Adrenal gland (tissue), 19 donors: ENCODE measurements at places on chromosomes 2 and 18. TPM values are rescaled to one million over a fixed set of nuclear protein-coding genes. Genes with fewer than 3 reads are reported as not detected.

- H3K4me1 ChIP-seq = no peaks in the 10 kb centered on the region
- DNase-seq = peak; percentile 35
- H3K27me3 ChIP-seq = no peaks in the 10 kb centered on the region
These were observed 30.9 kb upstream of the SERPINB12 start for GRCh38 chr18:63511285-63511684.

DNA sequence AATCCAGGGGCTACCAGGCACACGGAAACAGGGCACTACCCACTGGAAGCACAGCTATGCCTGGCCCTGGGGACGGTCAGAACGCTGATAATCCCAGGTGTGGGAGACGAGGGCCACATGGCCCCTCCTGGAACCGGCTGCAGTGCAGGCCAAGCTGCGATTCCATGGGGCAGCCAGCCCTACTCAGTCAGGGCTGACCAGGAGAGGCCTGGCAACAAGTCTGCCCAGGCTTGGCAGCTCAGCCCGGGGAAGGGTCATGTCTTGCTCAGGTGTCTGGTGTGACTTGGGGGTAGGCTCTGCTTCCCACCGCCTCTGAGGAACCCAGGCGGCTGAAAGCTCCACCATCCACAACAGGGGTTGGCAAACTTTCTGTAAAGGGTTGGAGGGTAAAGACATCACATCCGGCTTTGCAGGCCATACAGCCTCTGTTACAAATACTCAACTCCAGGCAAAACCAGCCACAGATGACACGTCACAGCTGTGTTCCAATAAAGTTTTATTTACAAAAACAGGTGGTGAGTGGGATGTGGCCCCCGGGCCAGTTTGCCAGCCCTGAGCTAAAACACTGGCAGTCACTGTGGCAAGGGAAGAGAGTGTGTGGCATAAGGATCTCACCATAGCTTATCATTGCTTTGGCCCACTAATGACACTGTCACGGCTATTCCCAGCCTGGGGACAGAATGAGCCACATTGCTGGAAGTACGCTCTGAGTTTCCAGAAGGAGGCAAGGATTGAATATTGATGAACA is 85.2 kb downstream of the NDUFA10 start:
- no peaks in the 10 kb centered on the region for H3K27me3 ChIP-seq
- no peak overlapping the region for H3K27ac ChIP-seq
- H3K4me1 ChIP-seq = no peaks in the 10 kb centered on the region
- DNase-seq = no peak
- H3K4me3 ChIP-seq = no peak overlapping the region

GRCh38 chr2:225411452-225411851 is 11.9 kb downstream of the NYAP2 start:
- H3K27ac ChIP-seq = no peak overlapping the region
- no peak for DNase-seq
- no peaks in the 10 kb centered on the region for H3K36me3 ChIP-seq
- no peaks in the 10 kb centered on the region for H3K4me1 ChIP-seq
- no peak overlapping the region for H3K4me3 ChIP-seq

DNA sequence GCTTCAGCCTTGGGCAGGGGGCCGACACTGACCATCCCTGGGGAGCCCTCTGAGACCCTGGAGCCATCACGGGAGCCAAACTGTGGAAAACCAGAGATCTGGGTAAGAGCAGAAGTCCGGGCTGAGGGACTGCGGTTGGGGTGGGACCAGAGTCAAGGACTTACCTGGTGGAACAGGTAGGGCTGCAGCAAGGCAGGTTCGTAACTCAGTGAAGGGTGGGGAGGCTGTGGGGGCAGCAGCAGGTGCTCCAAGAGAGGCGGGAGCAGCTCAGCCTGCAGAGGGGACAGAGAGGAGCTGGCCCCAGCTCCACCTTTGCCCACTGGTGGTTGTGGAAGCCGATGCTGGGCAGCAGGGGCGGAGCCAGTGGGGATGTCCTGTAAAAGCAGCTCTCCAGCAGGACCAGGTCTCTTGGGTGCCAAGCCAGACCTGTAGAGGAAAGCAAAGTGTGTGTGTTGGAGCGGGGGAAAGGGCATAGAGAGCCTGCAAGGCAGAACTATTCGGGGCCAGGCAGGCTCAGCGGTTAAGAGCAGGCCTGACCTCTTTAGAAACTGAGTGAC is 6.7 kb downstream of the PTPRN start:
- H3K27me3 ChIP-seq = no peaks in the 10 kb centered on the region
- H3K4me3 ChIP-seq = no peak overlapping the region
- H3K36me3 ChIP-seq = no peaks in the 10 kb centered on the region

Gene POU3F3
- polyA plus RNA-seq = 0.03 TPM

GRCh38 chr2:120369250-120369649 is 23.3 kb downstream of the INHBB start:
- H3K4me3 ChIP-seq = no peak overlapping the region
- no peak overlapping the region for H3K27ac ChIP-seq
- no peak for DNase-seq
- no peaks in the 10 kb centered on the region for H3K27me3 ChIP-seq
- H3K4me1 ChIP-seq = no peaks in the 10 kb centered on the region

- H3K27me3 ChIP-seq = no peaks in the 10 kb centered on the region
- DNase-seq = no peak
- H3K27ac ChIP-seq = no peak overlapping the region
- H3K4me1 ChIP-seq = no peaks in the 10 kb centered on the region
These were observed 37.7 kb downstream of the BCL11A start for GRCh38 chr2:60515721-60516226.

Gene STK16
- 27.1 TPM for polyA plus RNA-seq

DNA sequence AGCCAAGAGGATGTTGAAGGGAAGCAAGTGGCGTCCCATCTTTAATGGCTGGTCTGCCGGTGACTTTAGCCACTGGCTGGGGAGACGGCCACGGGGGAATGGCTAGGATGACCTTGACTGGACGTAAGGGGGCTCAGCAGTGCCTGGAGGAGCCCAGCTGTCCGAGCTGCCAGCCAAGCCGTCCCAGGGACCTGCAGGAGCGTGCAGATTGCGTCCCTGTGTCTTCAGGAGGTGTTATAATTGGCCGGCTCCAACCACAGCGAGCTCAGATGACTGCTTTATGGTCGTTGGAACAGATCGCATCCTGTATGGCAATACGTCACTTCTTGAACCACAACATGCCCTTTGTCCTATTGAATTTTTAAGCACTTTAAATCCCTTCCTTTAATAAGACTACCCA is 204.6 kb downstream of the EIPR1 start:
- H3K36me3 ChIP-seq = no peaks in the 10 kb centered on the region
- H3K27ac ChIP-seq = no peak overlapping the region
- H3K4me1 ChIP-seq = no peaks in the 10 kb centered on the region
- H3K4me3 ChIP-seq = no peak overlapping the region
- no peaks in the 10 kb centered on the region for H3K27me3 ChIP-seq

DNA sequence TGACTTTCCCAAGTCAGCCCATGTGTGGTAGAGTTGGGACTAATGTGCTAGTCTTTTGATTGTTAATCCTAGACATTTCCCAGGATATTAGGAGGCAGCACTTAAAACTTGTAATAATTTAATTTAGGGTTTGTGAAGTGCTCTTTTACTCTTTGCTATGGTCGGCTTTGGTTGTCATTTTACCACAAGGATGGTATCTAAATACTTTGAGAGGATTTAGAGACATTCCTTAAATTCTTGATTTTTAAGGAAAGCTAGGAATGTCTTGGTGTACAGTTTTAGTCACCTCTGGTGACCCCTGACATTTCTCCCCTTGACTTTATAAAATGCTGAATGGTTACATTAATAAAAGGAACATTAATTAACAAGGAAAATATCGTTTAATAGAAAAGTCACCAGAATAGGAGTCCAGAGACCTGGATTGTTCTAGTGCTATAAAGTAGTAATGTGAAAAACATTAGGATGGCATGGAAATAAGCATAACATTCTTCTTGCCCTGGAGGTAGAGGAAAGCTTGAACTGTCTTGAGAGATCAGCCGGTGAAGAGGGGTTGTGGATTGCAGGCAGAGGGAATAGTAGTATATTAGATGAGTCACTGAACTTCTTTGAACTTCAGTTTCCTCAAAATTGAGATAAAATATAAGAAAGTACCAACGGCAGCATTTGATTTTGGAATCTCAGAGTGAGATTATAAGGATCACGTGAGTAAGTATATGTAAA is 209.2 kb downstream of the MCFD2 start:
- H3K27me3 ChIP-seq = no peaks in the 10 kb centered on the region
- H3K4me3 ChIP-seq = no peak overlapping the region
- no peaks in the 10 kb centered on the region for H3K36me3 ChIP-seq
- H3K4me1 ChIP-seq = peaks cover 93% of the 10 kb centered on the region
- no peak for DNase-seq
- H3K27ac ChIP-seq = no peak overlapping the region

- no peaks in the 10 kb centered on the region for H3K27me3 ChIP-seq
- peak overlapping the region; percentile 86 for H3K27ac ChIP-seq
- DNase-seq = no peak
- H3K4me3 ChIP-seq = no peak overlapping the region
- peaks cover 35% of the 10 kb centered on the region for H3K4me1 ChIP-seq
These were observed 91.7 kb upstream of the MCFD2 start for GRCh38 chr2:47007223-47007825.

- DNase-seq = no peak
- no peak overlapping the region for H3K4me3 ChIP-seq
- no peaks in the 10 kb centered on the region for H3K4me1 ChIP-seq
These were observed 982.6 kb upstream of the FANCL start for GRCh38 chr2:59223742-59224141.

Gene HNMT
- 15.1 TPM for polyA plus RNA-seq

Gene PXDN
- polyA plus RNA-seq = 9.2 TPM

Gene SLC23A3
- polyA plus RNA-seq = 0.84 TPM

- H3K4me1 ChIP-seq = no peaks in the 10 kb centered on the region
- no peak for DNase-seq
- H3K4me3 ChIP-seq = no peak overlapping the region
- H3K36me3 ChIP-seq = no peaks in the 10 kb centered on the region
- H3K27ac ChIP-seq = no peak overlapping the region
- H3K27me3 ChIP-seq = no peaks in the 10 kb centered on the region
These were observed 153.7 kb upstream of the VRK2 start for GRCh38 chr2:57892920-57893319.

DNA sequence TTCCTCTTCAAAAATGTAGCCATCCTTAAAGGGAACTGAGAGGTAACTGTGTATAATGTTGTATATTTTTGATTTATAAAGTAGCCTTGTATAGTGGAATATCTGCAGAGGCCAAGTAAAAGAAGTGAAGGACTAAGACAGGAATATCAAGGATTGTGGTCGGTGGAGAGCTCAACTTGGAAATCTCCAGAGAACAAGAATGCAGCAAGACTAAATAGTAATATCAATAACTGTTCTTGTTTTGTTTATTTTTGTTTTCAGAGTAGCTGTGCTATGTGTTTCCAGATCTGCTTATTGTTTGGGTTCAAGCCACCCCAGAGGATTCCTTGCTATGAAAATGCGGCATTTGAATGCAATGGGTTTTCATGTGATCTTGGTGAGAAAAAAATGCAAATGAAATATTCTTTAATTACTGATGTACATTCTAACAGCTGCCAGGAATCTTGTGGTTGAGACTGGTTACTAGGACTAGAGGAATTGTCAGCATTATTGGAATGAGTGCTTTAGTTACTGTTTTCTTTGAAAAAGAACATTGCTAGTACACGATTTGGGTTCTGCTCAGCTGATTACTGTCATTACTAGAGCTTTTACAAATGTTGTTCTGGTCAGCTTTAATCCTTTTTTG is 25.0 kb downstream of the FASTKD2 start:
- DNase-seq = no peak
- no peaks in the 10 kb centered on the region for H3K27me3 ChIP-seq
- H3K36me3 ChIP-seq = no peaks in the 10 kb centered on the region
- no peak overlapping the region for H3K4me3 ChIP-seq
- no peak overlapping the region for H3K27ac ChIP-seq
- no peaks in the 10 kb centered on the region for H3K4me1 ChIP-seq

Gene TAF4B
- polyA plus RNA-seq = 5.7 TPM

Gene CYP27A1
- 45.8 TPM for polyA plus RNA-seq

DNA sequence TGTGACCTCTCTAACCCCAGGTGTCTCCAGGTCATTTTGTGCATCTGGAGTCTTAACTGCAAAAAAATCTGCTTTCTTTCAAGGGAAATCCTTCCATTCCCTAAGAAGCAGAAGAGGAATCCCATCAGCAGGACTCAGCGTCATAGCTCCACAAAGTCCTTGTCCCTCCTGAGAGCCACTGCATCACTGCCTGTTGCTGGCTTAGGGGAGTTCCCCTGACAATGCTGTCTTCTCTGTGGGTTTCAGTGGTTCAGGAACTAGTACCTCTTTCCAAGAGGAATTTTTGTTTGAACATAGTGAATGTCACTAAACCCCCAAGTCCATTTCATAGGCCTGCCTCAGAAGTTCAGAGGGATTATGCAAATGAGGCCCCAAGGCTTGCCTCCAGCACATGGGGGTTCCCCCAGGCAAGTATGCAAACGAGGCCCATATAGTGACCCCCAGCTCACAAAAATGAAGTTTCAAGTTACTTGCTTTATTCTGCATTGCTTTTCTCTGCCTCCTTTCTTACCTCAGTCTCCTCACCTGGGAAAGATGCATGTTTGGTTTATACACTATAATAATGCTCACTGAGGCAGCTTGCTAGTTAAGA is 513.9 kb upstream of the MEX3C start:
- H3K27me3 ChIP-seq = no peaks in the 10 kb centered on the region
- no peaks in the 10 kb centered on the region for H3K36me3 ChIP-seq
- DNase-seq = no peak
- H3K4me3 ChIP-seq = no peak overlapping the region
- no peaks in the 10 kb centered on the region for H3K4me1 ChIP-seq

DNA sequence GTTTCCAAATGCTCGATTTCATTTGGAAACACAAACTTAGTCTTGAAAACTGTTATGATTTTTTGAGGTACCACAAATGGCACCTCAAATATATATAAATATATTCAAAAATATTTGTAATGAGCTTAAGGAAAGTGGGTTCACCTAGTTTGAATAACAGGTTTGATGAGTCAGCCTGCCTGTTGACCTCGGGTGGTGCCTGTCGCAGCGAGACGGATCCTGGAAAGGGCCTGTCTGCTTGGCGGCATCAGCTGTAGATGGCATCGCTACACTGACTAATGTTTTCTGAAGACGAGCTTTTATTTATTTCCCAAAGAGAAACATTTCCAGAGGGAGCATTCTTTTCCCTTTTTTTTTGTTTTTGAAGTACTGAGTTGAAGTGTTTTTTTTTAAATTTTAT is 6.9 kb downstream of the ALLC start:
- DNase-seq = peak; percentile 70
- no peaks in the 10 kb centered on the region for H3K36me3 ChIP-seq
- no peaks in the 10 kb centered on the region for H3K27me3 ChIP-seq
- peaks cover 3% of the 10 kb centered on the region for H3K4me1 ChIP-seq
- H3K27ac ChIP-seq = no peak overlapping the region
